ENCODE measurements at places on chromosomes 2 and 18.

GRCh38 chr2:134949981-134950708 lies 31.5 kb downstream of the CCNT2 start:
- no peak for DNase-seq

- DNase-seq = no peak
Observed at GRCh38 chr2:201978986-201979385, 54.7 kb upstream of the FZD7 start.

GRCh38 chr2:152646775-152647174 lies 70.5 kb downstream of the PRPF40A start:
- DNase-seq = no peak

GRCh38 chr2:5145801-5146200 lies 546.4 kb upstream of the SOX11 start:
- DNase-seq = no peak

- DNase-seq = no peak
Observed at GRCh38 chr2:180540761-180541160, 439.6 kb upstream of the UBE2E3 start.

Measured in HCT116 (cell line).